ENCODE measurements at places on chromosomes 11 and 22.

GRCh38 chr11:9210922-9211320 lies 54.2 kb downstream of the DENND5A start:
- peak; percentile 43 for ATAC-seq

DNA sequence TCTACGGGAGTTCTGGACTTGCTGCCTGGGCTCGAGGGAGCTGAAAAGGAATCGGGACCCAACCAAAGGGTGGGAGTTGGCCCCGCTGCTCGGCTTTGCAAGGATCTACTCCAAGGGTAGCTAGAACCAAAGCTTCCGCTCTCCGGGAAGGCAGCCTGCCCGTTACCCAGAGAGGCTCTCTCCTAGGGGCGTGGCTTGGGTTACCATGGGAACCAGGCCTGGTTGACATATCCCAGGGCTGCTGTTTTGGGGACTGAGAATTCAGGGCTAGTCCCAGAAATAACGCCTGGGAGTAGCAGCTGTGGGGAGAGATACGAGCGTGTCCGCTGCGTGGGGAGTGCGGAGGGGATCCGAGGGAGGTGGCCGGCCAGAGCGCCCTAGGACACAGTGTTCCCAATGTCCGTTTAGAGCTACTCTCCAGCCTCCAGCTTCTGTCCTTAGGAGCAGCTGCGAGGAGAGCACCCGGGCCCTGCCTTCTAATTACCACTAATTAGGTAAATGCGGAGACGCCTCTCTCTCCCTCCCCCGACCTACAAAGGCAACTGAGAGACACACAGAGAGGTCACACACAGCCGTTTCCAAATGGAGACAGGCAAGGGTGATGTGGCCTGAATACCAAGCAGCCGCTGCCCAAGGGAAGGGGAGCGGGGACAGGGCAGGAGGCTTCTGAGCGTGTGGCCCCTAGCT lies 141.6 kb upstream of the CADM1 start:
- no peak for ATAC-seq

GRCh38 chr11:131618201-131618600 lies 247.8 kb downstream of the NTM start:
- no peak for ATAC-seq

- ATAC-seq = no peak
These were observed 17.2 kb downstream of the TEF start for GRCh38 chr22:41398921-41399320.

DNA sequence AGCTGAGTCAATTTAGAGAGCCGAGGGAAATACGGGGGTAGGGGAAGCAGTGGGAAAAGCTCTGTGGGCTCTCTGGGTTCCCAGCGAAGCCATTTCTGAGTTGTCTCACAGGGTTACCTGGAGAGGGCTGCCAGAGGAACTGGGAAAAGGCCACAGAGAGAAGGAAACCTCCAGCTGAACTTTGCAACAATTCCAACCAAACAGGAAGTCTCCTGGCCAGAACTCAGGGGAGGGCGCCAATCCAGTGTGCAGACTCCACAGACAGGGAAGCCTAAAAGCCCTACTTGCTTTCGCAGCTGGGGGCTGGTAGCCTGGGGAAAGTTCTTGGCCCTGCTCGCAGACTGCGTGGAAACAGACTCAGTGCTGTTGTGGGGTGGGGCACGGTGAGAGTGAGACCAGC lies 23.1 kb upstream of the GNAZ start:
- ATAC-seq = no peak

- ATAC-seq = no peak
These were observed 85.3 kb upstream of the HEPHL1 start for GRCh38 chr11:93935826-93936225.

GRCh38 chr22:37068859-37069258 lies 17.3 kb downstream of the KCTD17 start:
- ATAC-seq = no peak

- ATAC-seq = peak; percentile 76
These were observed 53.0 kb downstream of the GRAMD1B start for GRCh38 chr11:123483058-123483457.

DNA sequence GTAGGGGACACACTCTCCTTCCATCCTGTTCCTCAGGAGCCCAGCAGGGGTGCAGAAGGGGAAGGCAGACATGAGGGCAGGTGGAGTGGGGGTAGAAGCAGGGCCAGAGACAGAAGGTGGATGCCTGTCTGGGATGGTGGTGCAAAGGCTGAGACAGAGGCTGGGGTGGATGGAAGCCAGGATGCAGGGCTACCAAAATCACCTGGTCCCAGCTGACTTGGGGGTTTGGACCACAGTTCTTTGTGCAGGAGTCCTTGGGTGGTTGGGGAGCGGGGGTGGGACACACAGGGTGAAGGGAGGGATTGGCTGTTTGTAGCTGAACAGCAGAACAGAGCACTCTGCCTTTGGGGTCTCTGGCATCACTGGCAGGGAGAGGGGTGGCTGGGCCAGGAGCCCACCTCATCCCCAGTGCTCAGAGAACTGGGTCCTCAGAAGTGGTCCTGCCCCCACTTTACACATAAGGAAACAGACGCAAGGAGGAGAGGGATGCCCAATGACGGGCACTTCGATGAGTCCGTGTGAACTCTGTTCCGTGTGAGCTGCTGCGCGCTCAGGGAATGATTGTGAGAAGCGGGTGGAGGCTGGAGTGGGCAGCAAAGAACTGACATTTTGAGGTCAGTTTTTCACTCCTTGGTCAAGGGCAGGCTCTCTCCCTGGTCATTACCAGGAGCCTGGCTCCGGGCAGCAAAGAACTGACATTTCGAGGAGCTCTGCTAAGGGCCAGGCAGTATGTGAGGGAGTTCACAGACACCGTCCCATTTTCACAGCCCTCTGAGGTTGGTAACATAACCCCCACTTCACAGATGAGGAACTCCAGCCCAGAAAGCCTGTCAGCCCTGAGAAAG lies 1.9 kb downstream of the TAGLN start:
- ATAC-seq = no peak

GRCh38 chr11:84089072-84090057 lies 803.2 kb upstream of the CCDC90B start:
- ATAC-seq = no peak

DNA sequence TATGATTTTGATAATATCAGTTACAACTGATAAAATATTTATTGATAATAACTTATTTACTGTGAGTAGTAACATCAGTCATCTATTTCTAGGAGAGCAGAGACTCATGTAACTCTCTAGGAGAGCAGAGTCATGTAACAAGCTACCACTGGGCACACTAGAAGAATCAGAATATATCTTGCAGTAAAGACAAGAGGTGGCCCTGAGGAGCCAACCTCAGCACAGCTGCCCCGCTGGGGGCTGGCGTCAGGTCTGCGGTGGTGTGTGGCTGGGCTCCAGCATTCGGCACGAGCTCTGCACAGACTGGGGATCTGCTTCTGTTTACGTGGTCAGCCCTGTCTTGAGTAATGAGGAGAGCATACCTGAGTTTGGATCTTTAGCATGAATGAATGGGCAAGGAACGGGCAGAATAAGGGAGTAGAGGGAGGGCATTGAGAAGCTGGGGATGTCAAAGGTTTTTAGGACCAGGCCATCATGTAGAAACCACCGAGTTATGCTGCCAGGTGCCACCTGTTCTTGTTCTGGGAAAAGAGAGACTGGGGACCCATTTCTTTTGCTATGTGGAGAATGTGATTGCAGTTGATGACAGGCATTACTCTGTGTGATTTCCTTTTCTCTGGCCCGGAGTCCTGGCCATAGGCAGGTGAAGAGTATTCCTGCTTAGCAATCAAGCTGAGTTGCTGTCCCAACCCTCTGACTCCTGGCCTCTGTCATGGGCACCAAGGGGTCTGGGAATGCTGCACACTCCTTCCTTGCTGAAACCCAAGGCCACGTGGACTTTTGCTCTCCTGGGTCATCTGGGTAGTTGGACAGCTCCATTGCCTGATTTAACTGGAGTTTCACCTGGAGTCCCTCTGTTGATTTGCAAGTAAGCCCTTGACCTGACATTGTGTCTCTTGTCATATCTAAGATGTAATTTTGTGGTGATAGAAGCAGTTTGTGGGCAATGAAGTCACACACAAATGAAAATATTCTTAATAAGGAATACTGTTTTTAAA lies 50.9 kb upstream of the HEPHL1 start:
- ATAC-seq = no peak

DNA sequence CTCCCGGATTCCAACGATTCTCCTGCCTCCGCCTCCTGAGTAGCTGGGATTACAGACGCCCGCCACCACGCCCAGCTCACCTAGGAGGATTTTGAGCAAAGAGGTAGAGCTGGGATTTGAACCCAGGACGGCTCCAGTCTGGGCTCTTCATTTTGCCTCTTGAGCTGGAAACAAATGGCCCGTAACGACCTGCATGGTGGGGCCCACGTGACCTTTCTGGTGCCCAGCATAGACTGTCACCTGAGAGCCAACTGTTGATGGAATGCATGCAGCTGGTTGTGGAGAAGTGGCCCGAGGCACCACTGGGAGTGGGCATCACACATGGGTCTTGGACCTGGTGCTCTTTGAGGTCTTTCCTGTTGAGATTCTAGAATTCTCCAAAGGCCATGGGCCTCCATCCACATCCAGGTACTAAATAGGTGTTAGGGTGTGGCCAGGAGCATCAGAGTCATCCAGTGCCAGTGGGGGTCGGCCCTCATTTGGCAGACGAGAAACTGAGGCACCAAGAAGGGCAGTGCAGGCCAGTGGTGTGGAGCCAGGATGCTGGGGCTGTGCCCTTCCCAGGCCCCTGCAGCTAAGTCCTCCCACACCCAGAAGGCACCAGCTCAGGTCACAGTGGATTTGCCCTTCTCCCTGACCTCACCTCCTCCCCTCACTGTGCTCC lies 3.9 kb downstream of the ATF4 start:
- no peak for ATAC-seq

GRCh38 chr11:119691701-119692539 lies 37.1 kb downstream of the NECTIN1 start:
- peak; percentile 63 for ATAC-seq

DNA sequence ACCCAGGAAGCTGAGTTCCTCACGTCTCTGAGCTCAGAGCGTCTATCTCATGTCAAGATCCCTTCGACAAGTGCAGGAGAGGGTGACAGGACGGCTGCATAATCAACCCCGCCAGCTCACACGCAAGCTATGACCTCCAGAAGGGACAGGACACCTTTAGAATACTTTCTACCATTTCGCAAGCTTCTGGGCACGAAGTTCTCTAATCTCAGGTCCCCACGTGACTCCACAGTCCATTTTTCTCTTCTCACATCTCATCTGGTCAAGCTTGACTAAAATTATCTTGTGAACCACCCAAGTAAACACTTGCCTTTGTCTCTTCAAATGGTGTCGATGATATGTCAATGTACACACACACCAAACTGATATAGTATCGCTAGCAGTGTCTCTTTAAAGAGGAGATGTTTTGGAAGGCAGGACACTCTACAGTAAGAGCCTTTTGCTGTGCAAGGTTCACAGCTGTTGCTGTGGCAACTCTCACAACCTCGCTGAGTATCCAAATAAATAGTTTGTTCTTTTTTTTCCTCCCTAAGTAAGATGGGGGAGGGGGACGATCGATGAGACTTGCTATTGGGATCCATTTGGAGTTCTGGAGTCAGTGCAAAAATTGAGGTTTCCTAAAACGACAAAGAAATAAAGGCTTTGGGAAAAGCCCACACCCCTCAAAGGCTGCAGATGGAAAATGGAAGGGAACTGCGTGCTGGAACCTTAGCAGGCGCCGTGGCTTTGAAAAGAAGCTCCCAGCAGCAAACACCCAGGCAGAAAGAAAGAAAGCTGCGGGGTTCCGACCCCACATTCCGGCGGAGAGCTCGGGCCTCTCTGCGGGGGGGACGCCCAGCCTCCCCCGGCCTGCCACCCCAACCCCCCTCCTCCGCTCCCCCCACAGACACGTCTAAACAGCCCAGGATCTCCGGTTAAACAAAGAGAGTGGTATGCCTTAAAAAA lies 215.4 kb upstream of the UBASH3B start:
- ATAC-seq = no peak

DNA sequence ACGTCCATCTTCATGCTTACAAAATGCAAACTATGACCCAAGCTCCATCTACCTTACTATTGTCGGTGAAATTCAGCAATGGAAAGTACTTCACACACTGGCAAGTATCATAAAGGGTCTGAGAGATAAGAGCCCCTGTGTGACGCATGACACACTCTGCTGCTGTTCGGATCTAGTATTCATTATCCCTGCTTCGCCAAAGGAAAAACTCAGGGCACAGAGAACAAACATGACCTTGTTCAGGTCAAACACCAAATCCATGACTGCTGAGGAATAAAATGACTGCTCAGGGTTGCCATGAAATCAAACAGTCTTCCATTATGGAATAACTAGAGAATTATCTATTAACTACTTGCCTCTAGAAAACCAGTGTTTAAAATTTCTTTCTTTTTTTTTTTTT lies 73.0 kb downstream of the MICAL3 start:
- ATAC-seq = no peak

GRCh38 chr22:37207981-37208380 lies 4.3 kb downstream of the SSTR3 start:
- ATAC-seq = no peak

- peak; percentile 69 for ATAC-seq
These were observed at the start of gene RIN1 for GRCh38 chr11:66336234-66337102. RIN1 (minus strand) TSS chr11:66336434; CDS start chr11:66336402, 32 bp downstream.

DNA sequence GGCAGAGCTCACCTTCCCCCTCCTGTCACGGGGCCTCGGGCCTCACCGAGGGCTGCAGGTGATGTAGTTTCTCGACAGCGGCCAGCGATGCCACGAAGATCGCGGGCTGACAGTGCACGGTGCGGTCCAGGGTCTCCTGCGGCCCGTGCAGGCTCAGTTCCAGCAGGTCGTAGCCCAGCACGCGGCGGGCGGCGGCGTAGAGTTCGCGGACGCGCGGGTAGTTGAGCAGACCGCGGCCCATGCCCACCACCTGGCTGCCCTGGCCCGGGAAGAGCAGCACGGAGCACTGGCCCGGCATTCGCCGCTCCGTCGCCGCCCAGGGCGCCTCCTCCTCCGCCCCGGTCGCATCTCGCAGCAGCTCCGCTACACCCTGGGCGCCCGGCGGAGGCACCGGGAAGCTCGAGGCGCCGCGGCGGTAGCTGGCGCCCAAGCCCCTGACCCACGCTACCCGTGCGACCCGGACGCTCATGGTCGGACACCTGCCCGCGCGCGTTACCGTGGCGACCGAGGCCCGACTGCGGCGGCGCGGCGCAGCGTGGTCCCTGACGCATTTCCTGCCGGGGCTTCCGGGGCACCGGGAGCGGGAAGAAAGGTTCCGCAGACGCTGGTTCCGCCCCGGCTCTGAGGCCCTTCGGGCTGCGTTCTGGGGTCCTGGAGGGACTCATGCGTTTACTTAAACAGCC lies at the start of gene MCAT:
TSS of gene MCAT (minus strand) at position 519 of the 683 bp plus-strand sequence. CDS start at position 469, 50 bp downstream.
- peak; percentile 68 for ATAC-seq

- ATAC-seq = no peak
These were observed 29.4 kb downstream of the SLC1A2 start for GRCh38 chr11:35389897-35390465.

DNA sequence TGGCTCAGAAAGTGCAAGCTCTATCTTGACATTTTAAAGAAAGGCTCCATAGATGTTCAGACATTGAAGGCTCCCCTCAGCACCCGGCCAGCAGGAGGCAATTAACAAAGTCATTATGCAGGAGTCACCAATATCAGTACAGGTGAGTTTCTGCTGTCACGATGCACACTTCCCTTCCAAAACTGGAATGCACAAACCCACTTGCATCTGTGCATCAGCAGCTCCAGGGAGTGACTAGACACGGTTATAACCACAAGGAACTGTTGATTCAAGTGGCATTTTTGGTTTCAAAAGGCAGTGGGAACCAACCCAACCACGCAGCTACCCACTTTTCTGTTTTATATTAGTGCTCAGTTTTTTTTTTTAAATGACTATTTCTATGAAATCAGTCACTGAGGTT lies 293.9 kb upstream of the NARS2 start:
- ATAC-seq = no peak

GRCh38 chr11:123040111-123040432 lies 21.9 kb downstream of the HSPA8 start:
- ATAC-seq = no peak

Measured in esophagus mucosa (tissue), 1 donor.